ENCODE measurements at places on chromosomes 16 and 17.

GRCh38 chr17:80166446-80166845 is 3.4 kb upstream of the CARD14 start:
- DNase-seq, result no peak

DNA sequence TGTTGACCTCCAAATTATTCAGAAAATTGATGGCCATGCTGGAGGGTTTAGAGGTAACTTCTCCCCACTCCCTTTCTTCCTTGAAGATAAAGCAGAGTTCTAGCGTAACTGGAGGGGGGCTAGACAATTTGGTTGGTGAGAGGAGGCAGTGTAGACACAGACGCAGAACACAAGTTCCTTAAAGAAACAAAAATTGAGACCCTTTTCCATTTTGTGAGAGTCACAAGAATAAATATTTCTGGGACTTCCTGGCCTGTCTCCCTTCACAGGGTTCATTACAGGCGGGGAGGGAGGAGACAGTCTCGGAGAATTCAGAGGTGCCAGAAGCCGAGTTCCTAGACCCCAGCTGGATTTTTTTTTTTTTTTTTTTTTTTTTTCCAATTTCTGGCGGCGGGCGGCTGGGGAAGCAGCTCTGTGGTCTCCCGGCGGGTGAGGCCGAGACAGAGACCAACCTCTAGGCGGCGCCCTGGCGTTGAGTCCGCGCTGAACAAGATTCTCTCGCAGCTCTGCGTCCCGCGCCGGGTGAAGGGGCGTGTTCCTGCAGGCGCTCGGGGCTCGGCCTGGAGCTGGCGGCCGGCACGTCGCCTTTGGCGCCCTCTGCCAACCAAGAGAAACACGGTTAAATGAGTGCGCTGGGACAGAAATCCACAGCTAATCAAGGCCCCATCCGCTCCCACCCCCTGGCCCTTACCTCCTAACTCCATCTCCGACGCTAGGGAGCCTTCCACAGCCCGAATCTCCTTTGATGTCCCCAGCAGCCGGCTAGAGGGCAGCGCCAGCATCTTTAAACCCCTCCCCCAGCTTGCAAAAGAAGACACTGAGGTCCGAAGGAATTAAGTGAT is 10.2 kb upstream of the HOXB9 start:
- no peak for DNase-seq

DNA sequence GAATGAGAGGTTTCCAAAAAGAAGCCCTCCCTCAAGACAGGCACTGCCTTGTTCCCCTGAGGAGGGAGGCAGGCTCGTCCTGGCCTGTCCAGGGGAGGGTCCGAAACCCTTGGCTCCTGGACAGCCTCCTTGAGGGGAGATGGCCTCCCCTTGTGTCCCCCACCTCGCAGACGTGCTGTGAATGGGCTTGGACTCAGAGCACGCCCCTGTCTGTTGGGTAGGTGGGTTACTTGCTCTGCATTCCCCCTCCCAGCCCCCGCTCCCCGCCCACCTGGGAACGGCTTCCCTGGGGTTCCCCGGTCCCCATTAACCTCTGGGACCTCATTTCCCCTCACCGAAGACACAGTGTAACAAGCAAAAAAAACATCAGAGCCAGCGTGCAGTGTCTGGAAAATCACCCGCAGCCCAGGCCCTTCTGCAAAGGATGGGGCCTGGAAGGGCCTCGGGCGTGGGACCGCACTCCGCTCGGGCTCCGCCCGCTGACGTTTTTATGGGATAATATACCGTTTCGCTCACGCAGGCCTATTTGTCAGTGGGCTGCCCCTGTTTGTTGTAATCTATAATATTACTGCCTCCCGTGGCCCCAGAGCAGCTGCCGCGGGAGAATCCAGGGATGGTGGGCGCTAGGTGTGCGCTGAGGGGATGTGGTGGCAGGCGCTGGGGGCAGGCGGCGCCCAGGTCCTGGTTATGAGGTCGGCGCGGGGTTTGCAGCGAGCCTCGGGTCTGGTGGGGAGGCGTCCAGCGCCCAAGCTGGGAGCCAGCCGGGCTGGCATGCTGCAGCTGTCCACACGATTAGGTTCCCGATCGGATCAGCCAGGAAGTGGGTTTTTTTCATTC is 11.1 kb downstream of the BAHCC1 start:
- DNase-seq, result no peak

DNA sequence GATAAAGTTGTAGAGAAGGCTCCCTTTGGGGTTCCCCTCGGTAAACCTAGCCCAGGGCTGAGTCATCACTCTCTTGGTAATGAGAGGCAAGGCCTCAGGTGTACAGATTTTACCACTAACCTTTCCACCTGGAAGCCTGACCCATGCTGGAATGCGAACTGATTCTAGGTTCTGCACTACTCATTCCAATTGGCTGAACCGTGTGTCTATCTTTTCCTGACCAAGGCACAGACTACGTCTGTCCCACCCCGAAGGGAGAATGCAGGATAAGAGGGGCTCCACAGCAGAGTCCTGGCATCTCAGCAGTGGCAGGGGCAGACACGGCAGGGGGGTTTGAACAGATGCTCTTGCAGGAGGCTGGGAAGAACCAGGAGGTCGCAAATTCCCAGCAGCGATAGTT is 65.4 kb upstream of the B4GALNT2 start:
- DNase-seq, result no peak

DNA sequence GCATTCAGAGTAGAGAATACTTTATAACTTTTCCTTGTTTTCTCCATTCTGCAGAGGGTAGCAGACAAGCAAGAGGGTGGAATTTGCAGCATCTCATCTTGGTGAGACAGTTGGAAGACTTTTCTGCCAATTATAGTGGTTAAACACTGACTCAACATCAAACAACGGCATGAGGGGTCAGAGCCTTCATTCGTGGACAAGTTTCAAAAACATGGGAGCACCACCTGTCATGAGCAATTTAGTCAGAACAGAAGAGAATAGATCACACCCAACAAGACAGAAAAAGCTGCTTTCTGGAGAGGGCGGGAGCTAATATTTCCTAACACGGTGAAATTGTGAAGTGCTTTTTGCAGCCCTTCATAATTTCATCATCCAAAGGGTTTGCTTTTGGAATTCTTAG is 17.9 kb upstream of the ZNF652 start:
- no peak for DNase-seq

DNA sequence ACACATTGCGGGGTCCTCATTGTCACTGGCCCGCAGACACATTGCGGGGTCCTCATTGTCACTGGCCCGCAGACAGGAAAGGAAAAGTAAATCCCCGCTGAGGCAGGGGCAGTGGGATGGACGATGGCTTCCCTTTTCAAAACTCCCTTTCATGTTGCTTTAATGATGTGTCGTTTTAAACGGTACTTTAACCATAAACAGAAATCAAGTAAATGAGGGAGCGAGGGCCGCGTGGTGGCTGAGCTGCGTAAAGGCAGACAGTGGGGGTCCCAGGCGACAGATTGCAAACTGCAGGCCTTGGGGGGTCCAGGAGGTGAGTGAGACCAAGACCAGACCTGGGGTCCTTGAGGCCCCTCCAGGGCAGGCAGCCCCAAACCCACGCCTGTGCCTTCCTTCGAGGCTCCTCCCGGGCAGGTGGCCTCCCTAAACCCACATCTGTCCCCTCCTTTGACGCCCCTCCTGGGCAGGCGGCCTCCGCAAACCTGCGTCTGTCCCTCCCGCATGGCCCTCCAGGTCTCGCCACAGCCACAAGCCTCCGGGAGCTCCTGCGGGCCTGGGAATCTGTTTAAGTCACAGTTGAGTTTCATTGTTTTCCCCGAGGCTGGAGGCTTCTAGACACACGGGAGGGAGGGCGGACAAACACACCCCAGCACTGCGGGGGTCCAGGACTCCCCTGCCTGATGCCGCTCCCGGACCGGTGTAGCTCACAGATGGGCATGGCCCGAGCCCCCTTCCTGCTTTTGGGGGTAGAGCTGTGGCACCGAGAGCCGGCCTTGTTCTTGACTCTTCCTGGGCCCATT is 7.3 kb downstream of the PIEZO1 start:
- DNase-seq, result no peak

DNA sequence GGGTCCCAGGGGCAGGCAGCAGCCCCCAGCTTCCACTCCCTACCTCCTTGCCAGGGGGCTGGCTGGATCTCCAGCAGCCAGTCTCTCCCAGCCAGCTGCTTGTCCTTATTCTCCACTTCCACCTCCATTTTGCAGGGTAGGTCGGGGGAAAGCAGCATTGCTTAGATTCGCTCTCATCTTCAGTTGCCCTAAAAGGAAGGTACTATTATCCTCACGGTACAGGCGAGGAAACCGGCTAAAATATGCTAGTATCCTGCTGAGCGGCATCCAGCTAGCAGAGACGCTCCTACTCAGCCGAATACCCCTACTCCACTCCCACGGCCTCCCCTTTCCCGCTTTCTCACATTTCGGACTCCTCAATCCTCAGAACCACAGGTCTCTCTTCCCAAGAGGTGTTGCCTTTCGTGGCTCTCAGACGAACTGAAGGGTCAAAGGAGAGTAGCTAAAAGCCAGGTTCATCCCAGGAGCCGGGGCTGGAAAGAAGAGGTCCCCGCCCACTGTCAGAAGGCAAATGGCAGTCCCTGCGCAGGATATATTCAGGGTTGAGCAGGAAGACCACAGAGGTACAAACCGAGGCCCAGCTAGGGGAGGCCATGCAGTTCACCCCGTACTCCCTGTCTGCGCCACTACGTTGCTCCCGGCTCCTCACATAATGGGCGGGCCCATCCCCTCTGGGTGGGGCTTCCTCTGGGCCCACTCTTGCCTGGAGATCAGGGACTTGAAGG is 1.7 kb upstream of the RAB11FIP4 start:
- DNase-seq, result no peak

DNA sequence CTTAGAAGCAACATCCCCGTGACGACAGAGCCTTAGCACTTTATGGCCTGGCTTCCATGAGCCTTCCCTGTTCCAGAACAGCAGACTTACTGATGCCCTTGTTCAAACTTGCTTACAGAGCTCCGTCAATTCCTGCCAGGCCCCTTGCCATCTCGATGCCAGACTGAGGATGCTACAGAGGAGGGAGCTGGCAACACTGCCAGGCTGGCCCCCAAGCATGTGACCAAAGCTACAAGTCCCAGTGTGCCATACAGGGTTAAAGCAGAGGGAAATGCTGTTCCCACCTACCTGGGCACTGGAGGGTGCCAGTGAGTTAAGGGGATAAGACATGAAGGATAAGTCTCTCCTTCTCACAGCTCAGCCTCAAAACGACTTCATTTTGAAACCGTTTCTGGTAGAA is 33.5 kb upstream of the SREBF1 start:
- no peak for DNase-seq

- peak; percentile 21 for DNase-seq
Measured at GRCh38 chr16:11689031-11689840, 21.0 kb downstream of the SNN start.

- no peak for DNase-seq
Measured at GRCh38 chr16:1749152-1750117, 21.9 kb downstream of the NME3 start.

DNA sequence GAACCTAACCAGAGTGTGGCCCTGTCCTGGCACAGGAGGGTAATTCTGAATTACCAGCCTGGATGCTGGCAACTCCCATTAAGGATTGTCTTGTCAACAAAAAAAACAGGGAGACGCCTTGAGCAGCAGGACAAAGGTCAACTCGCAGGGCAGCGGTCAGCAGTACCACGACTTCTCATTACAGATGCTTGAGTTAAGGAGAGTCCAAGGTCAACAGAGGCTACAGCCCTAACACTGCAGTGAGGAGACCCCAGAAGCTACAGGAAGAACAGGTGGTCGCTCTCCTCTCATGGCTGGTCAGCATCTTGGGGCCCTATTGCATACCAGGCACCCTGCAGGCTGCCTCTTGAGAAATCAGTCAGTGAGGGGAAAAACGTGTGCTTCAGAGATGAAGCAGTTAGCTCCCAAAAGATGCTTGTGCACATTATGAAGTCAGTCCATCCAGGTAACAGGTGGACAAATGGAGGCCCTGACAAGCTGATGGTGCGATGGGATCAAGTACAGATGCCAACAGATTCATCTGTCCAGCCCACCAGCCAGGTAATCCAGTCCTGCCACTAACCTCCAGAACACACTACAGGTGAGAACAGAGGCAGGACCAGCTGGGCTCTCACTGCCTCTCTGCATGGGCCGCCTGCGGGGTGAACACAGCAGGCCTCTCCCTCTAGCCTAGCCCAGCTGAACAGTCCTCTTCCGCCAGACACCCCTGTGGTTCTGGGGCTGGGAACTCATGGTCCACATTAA is 4.2 kb downstream of the CSNK1D start:
- no peak for DNase-seq

- DNase-seq, result no peak
Measured at GRCh38 chr16:65700596-65700995, 578.7 kb upstream of the CDH11 start.

GRCh38 chr16:76970745-76971099 is 220.3 kb upstream of the MON1B start:
- DNase-seq, result no peak

GRCh38 chr17:73715769-73716168 is 71.5 kb upstream of the SDK2 start:
- DNase-seq, result no peak

DNA sequence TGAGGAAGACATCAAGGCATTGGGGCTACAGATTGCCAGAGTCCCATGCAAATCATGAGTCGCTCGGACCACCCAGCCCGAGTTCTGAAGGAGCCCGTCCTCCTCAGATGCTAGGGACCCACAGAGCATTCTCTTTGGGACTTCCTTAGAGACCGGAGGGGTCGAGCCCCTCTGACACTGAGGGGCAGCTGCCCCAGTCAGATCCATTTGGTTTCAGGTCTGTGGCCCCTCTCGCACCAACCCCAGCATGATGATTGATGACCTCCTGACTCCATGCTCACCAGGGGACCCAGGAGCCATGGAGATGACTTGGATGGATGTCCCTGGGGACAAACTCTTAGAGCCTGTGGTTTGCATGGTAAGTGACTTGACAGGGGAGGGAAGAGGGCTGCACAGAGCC is 8.0 kb downstream of the PDF start:
- no peak for DNase-seq

GRCh38 chr17:4162775-4163466 is 19.9 kb downstream of the CYB5D2 start:
- no peak for DNase-seq

DNA sequence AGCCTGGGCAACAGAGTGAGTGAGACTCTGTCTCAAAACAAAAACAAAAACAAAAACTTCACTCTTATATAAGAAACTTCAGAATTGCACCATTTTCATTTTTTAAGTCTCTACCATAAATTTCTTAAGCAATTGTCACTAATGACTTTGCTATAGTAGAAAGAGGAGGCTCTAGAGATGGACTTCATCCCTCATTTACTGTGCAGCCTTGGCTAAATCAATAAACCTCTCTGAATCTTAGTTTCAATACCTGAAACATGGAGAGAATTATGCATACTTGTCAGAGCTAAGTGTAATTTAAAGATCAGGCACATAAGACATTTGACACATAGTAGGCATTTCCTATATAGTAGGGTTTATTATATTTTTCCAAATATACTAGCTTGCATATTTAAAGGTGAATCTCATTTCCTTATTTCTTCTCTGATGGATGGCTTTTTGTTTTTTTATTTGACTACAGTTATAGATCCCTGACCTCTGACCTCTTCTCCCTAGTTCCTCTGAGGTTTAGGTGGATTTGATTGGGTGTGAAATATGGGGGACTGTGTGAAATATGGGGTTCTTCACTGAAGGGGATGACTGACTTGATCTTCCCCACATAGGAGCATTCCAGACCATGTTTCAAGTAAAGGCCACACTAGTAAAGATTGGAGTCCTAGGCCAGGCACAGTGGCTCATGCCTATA is 2.7 kb downstream of the CCL5 start:
- no peak for DNase-seq
